ENCODE measurements at places on chromosomes 11 and 22. TPM values are rescaled to one million over a fixed set of nuclear protein-coding genes. Genes with fewer than 3 reads are reported as not detected.

The PATE4 gene
- total RNA-seq: not detected

The CALCA gene
- total RNA-seq: 2.5 TPM

The HTATIP2 gene
- 10.1 TPM for total RNA-seq

The PHOX2A gene
- 0.17 TPM for total RNA-seq

The UBQLN3 gene
- total RNA-seq: 0.10 TPM

DNA sequence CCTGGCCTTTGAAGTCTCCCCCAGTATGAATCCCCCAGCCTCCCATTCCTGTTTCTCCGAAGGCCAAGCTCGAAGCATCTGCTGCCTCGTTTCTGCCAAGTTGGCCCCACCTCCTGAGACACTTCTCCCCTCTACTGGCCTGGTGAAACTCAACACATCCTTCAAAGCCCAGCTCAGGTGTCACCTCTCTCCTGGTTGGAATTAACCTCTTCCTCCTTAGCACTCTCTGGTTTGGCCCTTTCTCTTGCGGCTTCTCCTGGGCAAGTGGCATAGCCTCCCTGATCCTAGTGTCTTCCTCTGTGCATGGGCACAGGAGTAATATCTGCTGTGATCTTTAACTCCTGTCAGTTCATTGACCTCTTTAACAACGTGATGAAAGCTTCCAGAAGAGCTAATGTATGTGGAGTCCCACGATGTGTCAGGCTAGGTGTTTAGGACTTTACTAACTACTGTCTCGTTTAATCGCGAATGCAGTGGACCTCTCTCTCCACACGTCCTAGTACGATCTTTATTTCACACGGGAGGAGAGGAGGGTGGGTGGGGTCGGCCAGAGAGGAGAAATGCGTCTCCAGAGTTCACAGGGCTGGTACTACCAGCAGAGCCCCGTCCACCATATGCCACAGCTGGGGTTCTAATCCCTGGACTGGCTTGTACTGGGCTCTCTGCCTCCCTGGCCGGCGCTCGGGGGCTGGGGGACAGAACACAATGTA lies 826 bp upstream of the PTPRJ start:
- DNase-seq: peak; percentile 34
- no peaks in the 10 kb centered on the region for H3K27me3 ChIP-seq
- H3K4me1 ChIP-seq: peaks cover 15% of the 10 kb centered on the region
- H3K4me3 ChIP-seq: peak overlapping the region; percentile 52

- no peaks in the 10 kb centered on the region for H3K27me3 ChIP-seq
- no peak overlapping the region for H3K27ac ChIP-seq
- H3K4me1 ChIP-seq: peaks cover 9% of the 10 kb centered on the region
- DNase-seq: no peak
- no peak overlapping the region for H3K4me3 ChIP-seq
These were observed 4.3 kb downstream of the LRRC51 start for GRCh38 chr11:72084965-72085364.

GRCh38 chr22:41009222-41009948 lies 58.2 kb downstream of the RBX1 start:
- H3K36me3 ChIP-seq: no peaks in the 10 kb centered on the region
- DNase-seq: no peak
- H3K27ac ChIP-seq: no peak overlapping the region

DNA sequence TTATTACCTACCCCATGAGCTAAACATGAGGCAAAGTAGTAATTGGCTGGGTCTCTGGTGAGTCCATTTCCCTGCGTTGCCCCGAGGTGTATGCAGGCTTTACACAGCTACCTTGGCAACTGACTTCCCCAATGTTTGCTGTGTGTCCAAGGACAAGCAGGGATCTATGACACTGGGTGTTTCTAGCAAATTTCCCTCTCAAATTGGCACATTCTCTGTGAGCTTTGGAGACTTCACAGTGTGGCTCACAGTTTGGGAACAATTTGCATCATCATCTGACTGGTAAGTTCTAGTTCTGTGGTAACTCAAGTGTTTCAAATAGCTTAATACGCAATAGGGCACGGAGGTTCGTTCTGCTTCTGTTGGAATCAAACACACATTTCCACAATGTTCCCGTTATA lies 12.5 kb downstream of the NNMT start:
- no peaks in the 10 kb centered on the region for H3K36me3 ChIP-seq
- H3K4me1 ChIP-seq: no peaks in the 10 kb centered on the region
- H3K27ac ChIP-seq: no peak overlapping the region
- no peak for DNase-seq
- H3K27me3 ChIP-seq: no peaks in the 10 kb centered on the region

GRCh38 chr22:33563220-33563964 lies 356.9 kb downstream of the LARGE1 start:
- DNase-seq: no peak
- no peaks in the 10 kb centered on the region for H3K27me3 ChIP-seq
- H3K4me3 ChIP-seq: no peak overlapping the region
- no peak overlapping the region for H3K27ac ChIP-seq

GRCh38 chr11:12008790-12009616 lies 577 bp upstream of the DKK3 start:
- H3K27ac ChIP-seq: peak overlapping the region; percentile 54
- no peak for DNase-seq
- H3K4me3 ChIP-seq: peak overlapping the region; percentile 68
- H3K36me3 ChIP-seq: no peaks in the 10 kb centered on the region
- peaks cover 34% of the 10 kb centered on the region for H3K4me1 ChIP-seq

DNA sequence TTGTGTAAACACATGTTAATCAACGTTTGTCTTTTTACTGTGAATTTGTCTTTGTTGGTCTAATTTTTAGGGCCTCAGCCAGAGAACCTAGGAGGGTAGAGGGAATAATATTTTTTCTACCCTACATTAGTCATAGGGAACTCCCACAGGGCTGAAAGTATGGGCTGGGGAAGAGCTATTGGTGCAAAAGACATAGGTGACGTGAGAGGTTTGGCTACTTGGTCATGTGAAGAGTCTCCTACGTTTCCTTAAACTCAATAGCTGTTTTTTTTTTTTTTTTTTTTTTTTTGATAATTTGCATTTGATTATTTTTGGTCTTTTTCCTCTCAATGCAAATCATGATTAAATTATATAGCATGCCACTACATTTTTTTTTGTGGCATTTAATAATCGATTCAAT lies 15.9 kb upstream of the MMP7 start:
- H3K27ac ChIP-seq: no peak overlapping the region
- H3K4me1 ChIP-seq: no peaks in the 10 kb centered on the region
- no peaks in the 10 kb centered on the region for H3K27me3 ChIP-seq

- H3K27me3 ChIP-seq: no peaks in the 10 kb centered on the region
- H3K27ac ChIP-seq: no peak overlapping the region
- H3K4me1 ChIP-seq: peaks cover 11% of the 10 kb centered on the region
- H3K4me3 ChIP-seq: no peak overlapping the region
- DNase-seq: no peak
- no peaks in the 10 kb centered on the region for H3K36me3 ChIP-seq
These were observed 15.5 kb upstream of the LMO2 start for GRCh38 chr11:33907421-33907820.

GRCh38 chr11:125211948-125212340 lies 47.4 kb downstream of the PKNOX2 start:
- no peak overlapping the region for H3K27ac ChIP-seq
- DNase-seq: peak; percentile 75
- H3K4me3 ChIP-seq: no peak overlapping the region
- peaks cover 40% of the 10 kb centered on the region for H3K4me1 ChIP-seq
- peaks cover 3% of the 10 kb centered on the region for H3K36me3 ChIP-seq
- H3K27me3 ChIP-seq: no peaks in the 10 kb centered on the region

DNA sequence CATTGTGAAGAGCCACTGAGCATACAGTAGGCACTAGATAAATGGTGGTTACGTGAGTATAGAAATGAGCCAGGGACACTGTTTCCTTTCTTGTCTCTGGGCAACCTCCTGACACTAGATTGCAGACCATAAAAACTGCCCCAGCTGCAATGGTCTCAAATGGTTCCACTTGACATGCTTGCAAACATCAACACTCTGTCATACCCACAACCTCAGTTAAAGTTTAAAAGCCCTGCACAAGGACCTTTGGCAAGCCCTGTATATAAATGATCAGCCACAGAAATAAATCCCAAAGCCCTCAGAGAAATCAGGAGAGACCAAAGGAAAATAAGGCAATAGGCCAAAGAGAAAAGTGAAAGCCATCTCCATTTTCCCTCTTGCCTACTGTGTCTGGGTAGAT lies 20.7 kb downstream of the PLEKHA7 start:
- H3K36me3 ChIP-seq: peaks cover 7% of the 10 kb centered on the region
- H3K27ac ChIP-seq: no peak overlapping the region

DNA sequence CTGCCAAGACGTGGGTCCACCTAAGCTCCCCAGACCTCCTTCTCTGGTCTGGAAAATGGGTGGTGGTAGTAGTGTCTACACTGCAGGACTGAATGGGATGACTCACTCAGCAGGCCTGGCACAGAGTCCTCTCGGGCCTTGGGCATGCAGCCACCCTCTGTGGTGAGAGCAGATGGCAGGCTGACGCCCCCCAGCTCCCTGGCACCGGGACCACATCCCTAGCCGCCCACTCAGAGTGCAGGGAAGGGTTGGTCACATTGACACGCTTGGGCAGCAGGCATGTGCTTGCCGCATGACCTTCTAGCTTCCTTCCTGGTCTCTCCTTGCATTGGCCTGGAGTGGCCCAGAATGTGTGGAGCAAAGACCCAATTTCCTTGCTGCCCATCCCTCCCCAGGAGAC lies 30.7 kb upstream of the PRODH start:
- H3K36me3 ChIP-seq: no peaks in the 10 kb centered on the region
- no peak for DNase-seq
- no peaks in the 10 kb centered on the region for H3K27me3 ChIP-seq
- no peak overlapping the region for H3K4me3 ChIP-seq
- no peak overlapping the region for H3K27ac ChIP-seq

- DNase-seq: no peak
- H3K27ac ChIP-seq: no peak overlapping the region
- peaks cover 45% of the 10 kb centered on the region for H3K4me1 ChIP-seq
- H3K4me3 ChIP-seq: no peak overlapping the region
- H3K27me3 ChIP-seq: no peaks in the 10 kb centered on the region
- peaks cover 10% of the 10 kb centered on the region for H3K36me3 ChIP-seq
These were observed 233.3 kb downstream of the CTTN start for GRCh38 chr11:70631624-70632047.

DNA sequence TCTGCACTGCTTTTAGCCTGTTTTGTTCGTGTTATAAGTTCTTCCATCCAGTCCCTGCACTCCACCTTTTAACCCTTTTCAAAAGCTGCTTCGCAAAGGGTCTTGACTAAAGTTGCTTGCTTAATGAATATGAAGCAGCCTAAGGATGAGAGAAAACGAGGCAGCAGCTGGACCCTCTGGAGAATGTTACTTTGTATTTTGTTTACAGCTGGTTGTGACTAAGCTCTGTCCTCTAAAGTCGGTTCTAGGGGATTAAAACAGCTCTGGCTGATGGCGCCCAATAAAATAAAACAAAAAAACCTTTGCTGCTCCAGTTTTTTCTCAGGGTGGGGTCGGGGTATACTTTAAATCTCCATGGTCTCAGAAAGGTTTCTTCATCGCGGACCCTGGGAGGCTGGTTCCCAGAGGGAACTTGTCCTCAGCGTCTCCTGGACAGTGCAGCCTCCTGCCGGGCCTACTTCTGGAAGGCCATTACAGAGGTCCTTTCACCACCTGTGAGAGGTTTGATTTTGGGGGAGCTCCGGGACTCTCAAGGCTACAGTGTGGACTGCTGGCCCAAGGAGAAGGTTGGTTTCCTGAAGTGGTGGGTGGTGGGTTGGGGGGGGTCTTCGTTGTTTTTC lies 836 bp upstream of the RBM4 start:
- H3K4me3 ChIP-seq: peak overlapping the region; percentile 90
- peak overlapping the region; percentile 90 for H3K27ac ChIP-seq
- H3K4me1 ChIP-seq: peaks cover 13% of the 10 kb centered on the region
- DNase-seq: no peak
- peaks cover 20% of the 10 kb centered on the region for H3K36me3 ChIP-seq

- no peak overlapping the region for H3K27ac ChIP-seq
- H3K27me3 ChIP-seq: no peaks in the 10 kb centered on the region
- no peak for DNase-seq
- peaks cover 3% of the 10 kb centered on the region for H3K36me3 ChIP-seq
These were observed 83.6 kb upstream of the TBCEL start for GRCh38 chr11:120940160-120940848.

- H3K27ac ChIP-seq: no peak overlapping the region
- no peaks in the 10 kb centered on the region for H3K4me1 ChIP-seq
- no peak for DNase-seq
- H3K36me3 ChIP-seq: no peaks in the 10 kb centered on the region
- H3K4me3 ChIP-seq: no peak overlapping the region
These were observed 18.8 kb upstream of the CLNS1A start for GRCh38 chr11:77656362-77656761.

- no peak overlapping the region for H3K4me3 ChIP-seq
- no peak for DNase-seq
- H3K4me1 ChIP-seq: no peaks in the 10 kb centered on the region
- H3K27me3 ChIP-seq: peaks cover 2% of the 10 kb centered on the region
- no peak overlapping the region for H3K27ac ChIP-seq
- H3K36me3 ChIP-seq: no peaks in the 10 kb centered on the region
These were observed 112.1 kb upstream of the DRD2 start for GRCh38 chr11:113587308-113587739.

DNA sequence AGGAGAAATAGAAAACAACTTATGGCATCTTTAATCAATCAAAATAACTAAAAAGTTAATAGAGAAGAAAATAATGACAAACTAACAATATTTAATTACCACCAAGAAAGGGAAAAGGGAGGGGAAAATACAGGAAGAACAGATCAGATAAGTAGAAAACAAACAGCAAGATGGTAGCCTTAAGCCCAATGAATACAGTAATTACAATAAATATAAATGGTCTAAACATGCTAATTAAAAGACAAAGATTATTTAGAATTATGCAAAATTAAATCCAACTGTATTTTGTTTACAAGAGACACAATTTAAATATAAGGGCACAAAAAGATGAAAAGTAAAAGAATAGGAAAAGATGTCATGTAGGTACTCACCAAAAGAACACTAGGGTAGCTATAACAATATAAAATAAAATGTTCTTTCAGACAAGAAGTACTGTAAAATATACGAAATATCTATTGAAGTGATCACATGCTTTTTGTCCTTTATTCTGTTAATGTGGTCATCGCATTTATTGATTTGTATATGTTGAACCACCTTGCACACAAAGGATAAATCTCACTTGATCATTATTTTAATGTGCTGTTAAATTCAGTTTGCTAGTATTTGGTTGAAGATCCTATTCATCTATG lies 14.0 kb downstream of the C11orf65 start:
- H3K4me1 ChIP-seq: no peaks in the 10 kb centered on the region
- no peak overlapping the region for H3K27ac ChIP-seq
- H3K4me3 ChIP-seq: no peak overlapping the region

DNA sequence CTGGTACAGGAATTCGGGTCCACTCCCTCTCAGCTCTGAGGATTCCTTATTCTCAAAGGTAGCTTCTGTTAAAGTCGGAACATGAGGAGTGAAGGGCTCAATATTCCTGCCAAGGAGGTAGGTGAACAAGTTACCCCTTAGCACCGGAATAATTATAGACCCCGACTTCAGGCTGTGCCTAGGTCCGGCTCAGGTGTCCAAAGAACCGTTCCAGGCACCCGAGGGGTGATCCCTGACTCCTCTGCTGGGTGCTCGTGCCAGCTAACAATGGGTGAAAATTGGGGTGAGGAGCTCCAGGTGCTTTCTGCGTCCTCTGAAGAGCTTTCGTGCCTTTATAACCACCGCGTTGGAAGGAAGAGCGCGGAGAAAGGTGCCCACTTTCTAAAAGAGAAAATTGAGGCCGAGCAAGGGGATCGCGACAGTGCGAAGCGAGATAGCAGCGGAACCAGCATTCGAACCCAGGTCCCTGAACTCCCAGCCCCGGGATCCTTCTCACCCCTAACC lies 393 bp downstream of the CYB561A3 start:
- no peak for DNase-seq
- H3K4me3 ChIP-seq: peak overlapping the region; percentile 73
- peaks cover 26% of the 10 kb centered on the region for H3K36me3 ChIP-seq
- peak overlapping the region; percentile 99 for H3K27ac ChIP-seq

GRCh38 chr11:12721816-12722604 lies 47.8 kb downstream of the TEAD1 start:
- H3K27ac ChIP-seq: no peak overlapping the region
- H3K4me3 ChIP-seq: no peak overlapping the region
- H3K4me1 ChIP-seq: peaks cover 19% of the 10 kb centered on the region
- H3K27me3 ChIP-seq: no peaks in the 10 kb centered on the region

Data from spinal cord (tissue), 10 donors.